ENCODE measurements at places on chromosomes 2 and 18. TPM values are rescaled to one million over a fixed set of nuclear protein-coding genes. Genes with fewer than 3 reads are reported as not detected.

DNA sequence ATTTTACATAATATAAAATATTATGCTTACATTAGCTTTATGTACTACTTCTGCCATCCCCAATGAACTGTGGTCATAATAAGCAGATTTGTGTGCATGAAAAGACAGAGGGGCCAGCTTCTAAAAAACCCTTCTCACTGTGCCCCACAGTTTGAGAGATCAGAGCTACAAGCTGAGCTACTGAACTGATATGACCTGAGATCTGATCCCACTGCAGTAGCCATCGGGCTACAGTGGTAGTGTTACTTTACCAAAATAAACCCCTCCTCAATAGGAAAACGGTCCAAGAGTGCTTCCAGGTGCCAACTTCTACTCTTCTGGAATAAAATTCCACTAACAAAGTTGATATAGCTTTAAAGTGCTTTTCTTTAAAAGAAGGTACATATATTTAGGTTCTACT lies 43.1 kb downstream of the IKZF2 start:
- DNase-seq = no peak

- no peak for DNase-seq
Measured at GRCh38 chr2:196170606-196171247, 651 bp downstream of the STK17B start.

DNA sequence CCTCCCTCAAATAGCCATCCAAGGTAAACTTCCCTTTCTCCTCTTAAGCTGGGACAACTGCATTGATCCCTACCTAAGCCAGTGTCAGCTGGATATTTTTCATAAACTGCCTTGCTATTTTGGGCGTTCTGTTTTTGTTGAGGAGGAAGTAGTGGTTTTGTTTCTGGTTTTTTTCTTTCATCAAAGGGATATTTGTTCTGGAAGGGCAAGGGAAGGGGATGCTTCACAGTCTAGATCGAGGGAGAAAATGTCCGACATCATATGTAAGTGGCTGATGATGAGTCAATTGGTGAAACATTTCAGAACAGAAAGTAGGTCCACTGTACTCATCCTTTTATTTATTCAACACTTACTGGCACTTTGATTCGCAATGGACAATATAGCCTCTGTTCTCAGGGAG lies 31.0 kb downstream of the TANC1 start:
- DNase-seq = no peak

DNA sequence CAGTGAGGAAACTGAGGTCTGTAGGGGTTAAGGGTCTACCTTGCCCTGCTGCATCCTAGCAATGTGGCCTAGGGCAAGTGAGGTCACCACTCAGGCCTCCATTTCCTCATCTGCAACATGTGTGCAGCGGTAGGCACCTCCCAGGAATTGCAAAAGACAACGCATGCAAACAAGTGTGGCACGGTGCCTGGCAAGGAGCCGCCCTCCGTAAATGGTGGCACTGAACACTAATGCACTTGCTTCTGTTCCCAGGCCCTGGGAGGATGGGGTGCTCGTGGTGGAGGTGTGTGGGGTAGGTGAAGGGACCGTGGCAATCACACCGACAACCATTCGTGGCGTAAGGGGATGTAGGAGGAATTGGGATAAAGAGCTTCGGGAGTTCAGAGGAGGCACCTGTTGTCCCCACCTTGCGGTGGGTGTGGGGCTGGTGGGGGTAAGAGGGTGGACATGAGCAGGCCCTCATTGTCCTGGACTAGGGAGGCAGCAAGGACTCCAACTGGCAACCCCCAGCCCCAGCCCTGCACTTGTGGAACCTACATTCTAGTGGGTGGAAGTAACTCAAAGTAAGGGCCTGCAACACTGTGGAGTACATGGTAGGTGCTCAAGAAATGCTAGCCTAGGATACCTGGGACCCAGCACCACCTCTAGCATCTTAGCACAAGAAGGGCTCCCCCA lies 26.0 kb downstream of the ATOH8 start:
- no peak for DNase-seq

DNA sequence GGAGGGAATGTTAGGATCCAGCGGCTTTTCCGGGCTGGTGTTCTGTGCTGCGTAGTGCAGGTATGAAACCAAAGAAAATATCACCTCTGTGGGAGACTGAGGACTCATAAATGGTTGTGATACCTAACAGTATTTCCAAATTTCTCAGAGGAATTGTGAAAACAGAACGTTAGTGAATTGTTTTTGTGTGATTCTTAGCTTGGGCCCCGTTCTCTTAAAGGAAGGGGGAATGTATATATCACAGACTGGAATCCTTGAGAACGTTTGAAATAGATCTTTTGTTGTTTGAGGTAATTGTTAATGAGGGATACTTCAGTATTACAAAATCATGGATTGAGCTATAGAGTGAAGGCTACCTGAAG lies 834 bp downstream of the ZNF638 start:
- no peak for DNase-seq

DNA sequence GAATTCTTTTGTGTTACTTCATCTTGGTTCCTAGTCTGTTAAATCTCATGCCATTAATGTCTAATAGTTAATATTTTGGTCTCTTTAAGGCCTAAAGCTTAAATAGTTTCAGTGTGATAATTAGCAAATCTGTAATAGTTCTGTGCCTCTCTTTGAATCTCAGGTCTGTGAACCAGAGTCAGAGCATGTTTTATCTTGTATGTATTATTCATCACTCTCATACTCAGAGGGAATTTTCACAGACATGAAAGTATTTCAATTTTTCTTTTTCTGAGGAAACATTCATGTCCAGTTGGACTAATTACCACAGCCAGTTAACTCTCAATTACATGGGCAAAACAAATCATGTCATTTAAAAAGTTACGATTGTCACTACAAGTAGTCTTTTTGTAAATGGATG lies 931.9 kb upstream of the SLC39A10 start:
- no peak for DNase-seq

DNA sequence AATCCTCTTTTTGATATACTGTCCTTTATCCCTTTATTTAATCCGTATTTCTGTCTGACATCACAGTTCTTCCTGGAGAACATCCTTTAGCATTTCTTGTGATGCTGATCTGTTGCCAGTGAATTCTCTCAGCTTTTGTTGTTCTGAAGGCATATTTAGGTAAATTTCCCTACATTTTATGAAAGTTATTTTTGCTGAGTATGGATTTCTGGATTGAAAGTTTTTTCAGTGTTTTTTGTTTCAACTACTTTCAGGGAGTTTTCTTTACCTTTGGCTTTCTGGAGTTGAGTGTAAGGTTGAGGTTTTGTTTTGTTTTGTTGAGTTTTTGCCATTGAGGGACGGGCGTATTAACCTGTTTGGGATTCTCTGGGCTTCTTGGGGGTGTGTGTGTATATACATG lies 22.5 kb downstream of the SNTG2 start:
- no peak for DNase-seq

GRCh38 chr2:129828792-129829191 lies 150.7 kb upstream of the RAB6C start:
- DNase-seq = no peak

GRCh38 chr2:57434441-57434840 lies 612.2 kb upstream of the VRK2 start:
- no peak for DNase-seq

The EGR4 gene
- total RNA-seq = 0.10 TPM

The GYPC gene
- total RNA-seq = 102 TPM

The ERICH2 gene
- 0.79 TPM for total RNA-seq
